Caco-2 (cell line): ENCODE measurements at places on chromosomes 11 and 22. TPM values are rescaled to one million over a fixed set of nuclear protein-coding genes. Genes with fewer than 3 reads are reported as not detected.

REXO2 gene
- total RNA-seq: 221 and 241 TPM in 2 replicates

- no peak for DNase-seq
Observed at GRCh38 chr11:124737638-124738305, 2.0 kb upstream of the NRGN start.

GRCh38 chr22:20606041-20606783 is 98.8 kb downstream of the MED15 start:
- peak; percentile 90 for DNase-seq

GRCh38 chr11:132772703-132773545 is 759.4 kb downstream of the OPCML start:
- DNase-seq: no peak

DNA sequence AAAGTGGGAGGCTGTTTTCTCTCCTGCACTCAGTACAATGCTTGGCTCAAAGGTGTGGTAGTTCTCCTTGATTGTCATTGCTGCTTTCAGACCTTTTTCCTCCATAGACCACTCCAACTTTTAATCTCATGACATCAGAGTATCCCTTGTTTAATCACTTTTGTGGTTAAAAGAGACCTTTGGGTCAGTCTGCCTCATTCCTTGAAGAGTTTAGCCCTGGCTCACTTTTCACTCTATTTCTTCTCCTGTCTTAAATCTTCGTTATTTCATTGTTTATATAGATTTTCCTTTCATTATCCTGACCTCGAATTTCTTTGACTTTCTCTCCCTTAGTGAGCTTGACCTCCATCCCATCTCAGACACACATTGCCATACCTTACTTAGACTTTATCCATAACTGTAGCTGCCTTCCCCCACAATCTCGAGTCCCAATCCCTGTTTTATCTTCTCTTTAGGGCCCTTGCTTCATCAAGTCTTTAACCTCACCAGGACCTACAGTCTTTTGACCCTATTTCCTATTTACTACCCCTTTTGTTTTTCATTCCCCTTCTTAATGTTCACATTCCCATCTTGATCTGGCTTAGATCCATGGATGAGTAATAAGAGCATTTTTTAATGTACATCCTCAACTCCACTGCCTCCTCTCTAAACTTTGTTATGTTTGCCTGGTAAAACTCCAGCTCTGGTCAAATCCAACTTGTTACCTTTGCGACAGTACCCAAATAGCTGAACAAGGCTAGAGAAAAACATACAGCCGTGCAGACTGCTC is 9.5 kb downstream of the ATXN10 start:
- no peak for DNase-seq

- no peak for DNase-seq
Observed at GRCh38 chr22:19605508-19606331, 81.5 kb upstream of the CLDN5 start.

DNA sequence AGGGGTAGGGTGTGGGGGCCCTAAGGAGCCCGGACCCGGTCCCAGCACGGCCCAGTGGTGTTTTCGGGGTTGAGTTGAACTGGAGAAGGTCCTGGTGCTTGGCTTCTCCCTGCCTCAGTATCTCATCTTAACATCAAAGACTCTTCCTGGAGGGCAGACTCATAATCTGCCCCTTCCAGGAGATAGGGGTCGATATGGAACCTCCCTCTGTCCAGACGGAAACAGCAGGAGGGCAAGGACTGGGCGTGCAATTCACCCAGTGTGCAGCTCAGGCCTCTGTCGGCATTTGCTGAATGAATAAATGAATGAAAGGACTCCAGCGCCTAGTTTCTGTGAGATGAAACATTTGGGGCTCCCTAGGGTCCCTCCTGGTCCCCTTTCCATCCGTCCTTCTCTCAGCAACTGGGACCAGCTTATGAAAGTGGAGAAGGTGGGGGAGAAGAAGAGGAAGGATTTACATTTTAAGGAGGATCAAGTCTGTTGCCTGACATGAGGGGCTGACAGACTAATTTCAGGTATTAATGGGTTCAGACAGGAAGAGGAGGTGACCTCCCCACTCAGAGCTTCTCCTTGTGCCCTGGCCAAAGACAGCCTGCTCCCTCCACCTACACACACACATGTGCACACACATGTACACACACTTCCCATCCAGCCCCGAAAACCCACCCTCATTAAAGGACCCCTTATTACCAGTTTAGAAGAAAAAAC is 1.1 kb upstream of the SHISA8 start:
- no peak for DNase-seq

GRCh38 chr11:57778318-57779037 is 16.9 kb downstream of the CTNND1 start:
- peak; percentile 94 for DNase-seq

DNA sequence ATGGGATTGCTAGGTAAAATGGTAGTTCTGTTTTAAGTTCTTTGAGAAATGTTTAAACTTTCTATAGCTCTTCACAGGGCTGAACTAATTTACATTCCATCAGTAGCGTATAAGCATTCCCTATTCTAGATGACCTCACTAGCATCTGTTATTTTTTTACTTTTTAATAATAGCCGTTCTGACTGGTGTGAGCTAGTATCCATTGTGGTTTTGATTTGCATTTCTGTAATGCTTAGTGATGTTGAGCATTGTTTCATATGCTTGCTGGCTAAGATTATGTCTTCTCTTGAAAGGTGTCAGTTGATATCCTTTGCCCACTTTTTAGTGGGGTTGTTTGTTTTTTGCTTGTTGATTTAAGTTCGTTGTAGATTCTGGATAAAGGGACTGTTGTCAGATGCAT is 35.9 kb downstream of the MMP27 start:
- DNase-seq: no peak

- DNase-seq: no peak
Observed at GRCh38 chr11:120388261-120388660, 52.0 kb downstream of the ARHGEF12 start.

- DNase-seq: no peak
Observed at GRCh38 chr22:47389201-47389600, 626.8 kb downstream of the TBC1D22A start.

DNA sequence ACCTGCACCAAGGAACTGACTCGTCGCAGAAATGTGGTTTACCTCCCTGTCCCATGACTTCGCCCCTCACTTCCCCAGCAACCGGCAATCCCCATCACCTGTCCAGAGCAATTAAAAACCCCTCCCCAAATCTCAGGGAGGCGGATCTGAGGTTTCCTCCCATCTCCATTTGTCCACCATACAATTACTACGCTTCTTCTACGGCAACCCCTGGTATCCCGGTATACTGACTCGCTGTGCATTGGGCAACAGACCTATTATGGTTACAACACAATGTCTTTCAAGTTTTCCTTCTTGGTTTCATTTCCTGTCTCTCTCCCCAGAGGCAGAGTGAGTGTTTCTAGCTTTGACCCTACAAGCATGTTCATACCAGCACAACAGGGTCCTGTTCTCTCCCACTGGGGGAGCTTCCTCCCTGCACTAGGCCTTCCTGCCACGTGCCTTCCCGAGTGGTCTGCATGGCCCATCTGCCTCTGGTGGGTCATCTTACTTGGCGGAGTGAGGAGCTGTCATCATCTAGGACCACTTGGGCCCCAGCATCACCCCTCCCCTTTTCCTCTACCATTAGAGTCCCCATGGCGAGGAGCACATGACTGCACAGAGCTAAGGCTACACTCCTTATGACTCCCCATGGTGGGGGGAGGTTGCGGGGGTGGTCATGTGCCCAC is 30.3 kb upstream of the NAP1L4 start:
- DNase-seq: no peak

DNA sequence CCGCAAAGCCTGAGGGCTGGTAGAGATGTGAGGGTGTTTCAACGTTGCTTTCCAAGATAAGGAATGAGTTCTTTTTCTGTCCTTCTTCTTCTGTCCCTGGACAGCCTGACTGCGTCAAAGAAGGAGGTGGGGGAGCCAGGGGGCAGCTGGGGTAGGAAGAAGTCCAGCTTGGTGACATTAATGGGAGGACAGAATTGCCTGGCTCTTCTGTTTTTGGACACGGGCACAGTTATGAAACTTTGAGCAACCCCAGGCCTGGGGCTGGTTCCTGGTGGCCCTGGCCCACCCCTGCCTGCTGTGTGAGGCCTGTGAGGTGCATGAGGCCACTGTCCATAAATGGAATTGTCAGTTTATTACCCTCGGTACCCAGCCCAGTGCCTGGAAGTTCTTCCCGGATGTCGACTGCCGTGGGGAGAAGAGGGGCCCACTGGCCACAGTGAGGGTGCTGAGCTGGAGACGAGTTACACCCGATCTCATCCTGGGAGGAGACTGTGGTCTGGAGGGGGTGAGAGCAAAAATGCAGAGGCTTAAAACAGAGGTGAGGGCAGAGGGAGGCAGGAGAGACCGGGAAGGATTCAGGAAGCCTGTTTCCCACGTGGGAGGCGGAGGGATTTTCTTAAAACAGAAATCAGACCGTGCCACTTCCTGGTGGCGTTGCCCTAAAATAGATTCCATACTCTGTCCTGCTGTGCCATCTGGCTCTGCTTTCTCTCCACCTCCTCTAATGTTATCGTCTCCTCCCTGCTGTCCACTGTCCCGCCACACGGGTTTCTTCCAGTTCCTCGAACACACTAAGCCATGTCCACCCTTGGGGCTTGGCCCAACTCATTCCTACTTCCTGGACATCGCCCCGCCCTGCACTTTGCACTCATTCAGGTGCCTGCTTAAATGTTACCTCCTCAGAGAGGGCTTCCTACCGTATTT is 59.7 kb upstream of the RASD2 start:
- DNase-seq: no peak

C11orf65 gene
- total RNA-seq: 0.86 and 1.0 TPM in 2 replicates

DNA sequence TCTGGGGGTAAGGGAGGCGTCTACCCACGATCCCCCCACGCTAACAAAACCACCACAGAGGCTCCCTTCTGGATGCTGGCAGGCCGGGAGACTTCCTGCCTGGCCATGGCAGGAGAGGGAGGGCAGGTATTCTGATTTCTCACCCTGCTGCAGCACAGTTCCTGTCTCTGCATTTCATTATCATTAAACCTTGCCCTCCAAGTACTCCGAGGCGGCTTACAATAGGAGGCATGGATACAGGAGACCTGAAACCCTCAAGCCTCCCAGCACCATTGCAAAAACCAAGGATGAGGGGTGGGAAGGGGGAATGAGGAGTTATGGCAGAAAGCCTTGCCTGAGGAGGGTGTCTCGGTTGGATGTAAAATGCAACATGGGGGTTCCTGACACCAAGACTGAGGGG is 44.1 kb upstream of the MN1 start:
- no peak for DNase-seq

TAF1D gene
- 354 and 376 TPM in 2 replicates for total RNA-seq

DNA sequence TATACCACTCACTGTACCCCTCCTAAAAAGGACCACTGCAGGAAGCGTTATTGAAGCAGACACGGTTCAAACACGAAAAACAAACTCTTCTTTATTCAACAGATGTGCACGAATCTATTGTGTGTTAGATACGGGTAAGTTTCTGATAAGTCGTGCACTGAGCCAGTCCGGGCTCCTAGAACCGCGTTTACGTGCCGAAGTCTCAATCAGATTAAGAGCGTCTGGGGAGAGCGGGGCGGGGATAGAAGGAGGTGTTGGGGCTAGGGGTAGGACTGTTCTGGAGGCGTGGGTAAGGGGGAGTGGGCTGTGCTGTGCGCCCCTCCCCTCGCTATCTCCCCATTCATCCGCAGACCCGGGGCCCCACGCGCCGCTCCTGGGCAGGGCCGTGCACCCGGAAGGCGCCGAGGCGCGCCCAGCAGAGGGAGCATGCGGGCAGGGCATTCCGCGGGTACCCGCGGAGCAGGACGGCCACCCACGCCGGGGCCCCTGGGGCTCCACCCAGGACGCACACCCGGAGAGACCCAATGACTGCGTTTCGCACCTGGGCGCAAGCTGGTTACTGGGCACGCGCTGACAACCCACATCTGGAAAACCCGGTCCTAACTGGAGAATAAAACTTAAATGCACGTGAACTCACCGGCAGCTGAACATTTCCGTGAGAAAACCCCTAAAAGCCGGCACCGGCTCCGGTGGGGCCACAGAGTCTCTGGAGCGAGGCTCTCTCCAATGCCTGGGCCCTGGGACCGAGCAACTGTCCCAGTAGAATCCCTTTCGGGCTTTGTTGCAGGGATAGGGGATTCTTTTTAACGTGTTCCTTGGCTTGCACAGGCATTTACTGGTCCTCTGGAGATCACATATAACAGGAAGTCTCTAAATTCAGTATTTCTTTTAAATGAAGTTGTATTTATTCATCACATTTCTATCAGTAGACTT is 40.6 kb downstream of the WEE1 start:
- DNase-seq: peak; percentile 95

- DNase-seq: no peak
Observed at GRCh38 chr11:15897211-15897960, 459.0 kb downstream of the SOX6 start.

UPK3A gene
- 1.9 and 2.0 TPM in 2 replicates for total RNA-seq

MRPL48 gene
- total RNA-seq: 111 and 113 TPM in 2 replicates

DNA sequence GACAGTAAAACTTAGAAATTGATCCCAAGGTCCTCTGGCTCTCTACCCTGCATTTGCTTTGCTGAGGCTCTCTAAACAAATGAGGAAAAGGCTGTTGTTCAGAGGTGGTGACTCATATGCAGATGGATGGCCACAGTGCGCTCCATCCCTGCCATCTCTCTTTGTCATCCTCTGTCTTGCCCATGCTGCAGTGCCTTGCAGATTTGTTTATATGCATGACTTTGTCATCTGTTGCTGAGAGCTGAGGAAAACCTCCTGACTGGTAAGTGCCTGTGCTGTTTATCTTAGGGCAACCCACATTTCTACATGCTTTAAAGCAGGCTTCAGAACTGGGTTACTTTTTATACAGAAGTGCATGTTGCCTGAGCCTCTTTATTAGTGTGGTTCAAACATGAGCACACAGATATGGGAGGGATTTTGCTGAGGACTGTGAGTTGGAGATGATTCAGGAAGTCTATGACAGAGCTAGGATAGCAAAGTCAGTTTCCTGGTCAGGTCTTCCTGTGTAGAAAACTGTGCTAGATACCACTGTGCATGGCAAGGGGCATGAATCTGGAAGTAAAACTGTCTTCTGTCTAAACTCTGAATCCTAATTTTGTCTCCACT is 57.4 kb downstream of the JAM3 start:
- DNase-seq: no peak

DNA sequence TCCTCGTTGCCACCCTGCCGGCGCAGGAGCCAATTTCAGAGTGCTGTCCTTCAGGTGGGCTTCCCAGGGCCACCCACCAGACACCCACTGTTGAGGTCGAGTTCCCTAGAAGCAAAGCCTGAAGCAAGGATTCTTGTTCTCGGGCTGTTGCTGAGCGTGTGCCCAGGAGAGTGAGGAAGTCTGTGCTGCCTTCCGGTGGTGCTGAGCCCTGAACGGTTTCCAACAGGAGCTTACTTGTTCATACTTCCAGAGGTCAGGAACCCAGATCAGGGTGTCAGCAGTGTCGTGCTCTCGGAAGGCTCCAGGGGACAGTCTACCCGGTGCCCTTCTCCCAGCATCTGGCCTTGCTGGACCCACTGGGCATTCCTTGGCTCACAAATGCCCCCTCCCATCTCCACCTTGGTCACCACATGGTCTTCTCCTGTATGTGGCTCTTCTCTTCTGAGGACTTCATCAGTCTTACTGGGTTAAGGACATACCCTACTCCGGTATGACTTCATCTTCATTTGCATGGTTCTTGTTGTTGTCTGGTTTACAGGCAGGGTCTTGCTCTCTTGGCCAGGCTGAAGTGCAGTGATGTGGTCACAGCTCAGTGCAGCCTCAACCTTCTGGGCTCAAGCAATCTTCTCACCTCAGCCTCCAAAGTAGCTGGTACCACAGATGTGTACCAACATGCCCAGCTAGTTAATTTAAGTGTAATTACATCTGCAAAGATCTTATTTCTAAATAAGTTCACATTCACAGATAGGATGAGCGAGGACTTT is 11.2 kb downstream of the SLC25A1 start:
- no peak for DNase-seq

- DNase-seq: no peak
Observed at GRCh38 chr22:44441401-44442185, 56.4 kb downstream of the RTL6 start.
